Activated CD8-positive, alpha-beta memory T cell treated with anti-CD3 and anti-CD28 coated beads, Interleukin-2, amount 50 U/mL, for 4 hours (primary cell): ENCODE measurements at places on chromosomes 1 and 21.

DNA sequence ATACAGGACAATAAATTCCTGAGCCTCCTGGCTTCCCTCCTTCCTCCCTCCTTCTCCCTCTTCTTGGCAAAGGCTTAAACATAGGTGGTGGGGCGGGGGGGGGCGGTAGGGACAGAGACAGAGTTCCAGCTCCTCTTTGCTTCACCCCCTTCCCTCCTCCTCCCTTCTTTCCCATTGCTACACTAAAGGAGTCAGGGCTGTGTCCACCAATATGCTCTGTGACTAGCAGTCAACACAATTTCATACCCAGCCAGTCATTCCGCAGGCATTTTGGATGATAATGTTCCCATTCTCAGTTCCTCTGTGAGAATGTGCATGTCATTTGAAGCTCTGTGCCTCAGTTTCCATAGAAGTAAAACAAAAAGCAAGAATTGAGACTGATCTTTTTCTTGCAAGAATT, 1.7 kb downstream of the LMOD1 start:
- DNase-seq: no peak

GRCh38 chr1:27487966-27488884, 1.7 kb downstream of the WASF2 start:
- no peak for DNase-seq

- no peak for DNase-seq
Measured at GRCh38 chr1:228988664-228989063, 253.4 kb downstream of the RHOU start.

- DNase-seq: no peak
Measured at GRCh38 chr1:172832006-172832725, 173.3 kb downstream of the FASLG start.

DNA sequence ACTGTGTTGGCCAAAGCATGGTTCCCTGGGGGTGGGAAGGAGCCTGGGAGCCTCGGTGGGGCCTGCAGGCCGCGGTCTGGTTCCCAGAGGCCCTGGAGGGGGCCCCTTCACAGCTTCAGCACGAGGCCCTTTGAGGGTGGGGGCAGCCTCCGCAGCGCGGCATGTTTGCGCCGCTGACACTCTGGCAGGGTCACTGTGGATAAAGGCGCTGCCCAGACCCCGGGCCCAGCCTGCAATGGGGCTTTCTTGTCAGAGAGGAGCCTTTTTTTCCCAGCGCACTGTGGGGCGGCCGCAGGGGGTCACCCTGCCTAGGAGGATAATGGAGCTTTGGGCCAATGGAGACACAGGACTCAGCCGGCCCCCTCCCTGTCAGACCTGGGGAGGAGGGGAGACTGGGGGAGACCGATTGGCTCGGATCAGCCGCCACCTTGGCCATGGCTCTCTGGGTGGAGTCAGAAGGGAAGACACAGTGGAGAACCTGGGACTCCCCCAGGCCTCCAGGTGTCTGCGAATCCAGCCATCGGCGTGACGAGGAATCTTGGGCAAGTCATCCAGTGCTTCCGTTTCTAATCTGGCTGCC, 26.0 kb downstream of the EPHB2 start:
- DNase-seq: no peak

GRCh38 chr1:232521660-232522059, 108.3 kb downstream of the SIPA1L2 start:
- DNase-seq: no peak

- DNase-seq: no peak
Measured at GRCh38 chr1:117653732-117654492, 48.1 kb downstream of the TENT5C start.

GRCh38 chr1:235006132-235006721, 122.4 kb downstream of the TOMM20 start:
- no peak for DNase-seq

DNA sequence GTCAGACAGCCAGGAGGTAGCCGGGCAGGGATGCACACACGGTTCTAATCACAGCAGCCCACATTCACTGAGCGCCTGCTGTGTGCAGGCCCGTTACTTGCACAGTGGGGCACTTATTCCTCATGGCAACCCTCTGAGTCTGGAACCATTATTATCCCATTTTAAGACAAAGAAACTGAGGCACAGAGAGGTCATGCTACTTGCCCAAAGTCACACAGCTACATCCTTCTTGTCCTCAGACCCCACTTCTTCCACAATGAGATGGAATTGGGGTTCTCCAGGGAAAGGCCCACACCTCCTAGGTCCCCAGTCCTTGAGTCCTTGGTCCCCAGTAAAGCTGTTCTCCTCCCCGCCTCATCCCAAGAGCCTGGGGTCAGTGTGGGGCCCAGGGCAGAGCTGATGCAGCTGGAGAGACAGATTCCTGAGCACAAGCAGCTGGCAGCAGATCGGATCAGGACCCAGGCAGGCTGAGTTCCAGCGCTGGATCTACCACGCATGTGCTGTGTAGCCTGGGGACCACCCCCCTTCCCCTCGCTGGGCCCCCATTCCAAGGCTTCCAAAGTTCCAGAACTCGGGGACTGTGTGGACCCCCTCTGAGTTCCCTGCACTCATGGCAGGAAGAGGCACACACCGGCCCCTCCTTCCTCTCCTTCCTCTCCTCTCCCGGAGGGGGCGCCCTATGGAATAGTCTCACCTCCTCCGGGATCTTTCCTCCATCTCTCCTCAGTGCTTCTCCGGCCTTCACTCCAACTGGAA, 393.4 kb downstream of the MATN1 start:
- no peak for DNase-seq

DNA sequence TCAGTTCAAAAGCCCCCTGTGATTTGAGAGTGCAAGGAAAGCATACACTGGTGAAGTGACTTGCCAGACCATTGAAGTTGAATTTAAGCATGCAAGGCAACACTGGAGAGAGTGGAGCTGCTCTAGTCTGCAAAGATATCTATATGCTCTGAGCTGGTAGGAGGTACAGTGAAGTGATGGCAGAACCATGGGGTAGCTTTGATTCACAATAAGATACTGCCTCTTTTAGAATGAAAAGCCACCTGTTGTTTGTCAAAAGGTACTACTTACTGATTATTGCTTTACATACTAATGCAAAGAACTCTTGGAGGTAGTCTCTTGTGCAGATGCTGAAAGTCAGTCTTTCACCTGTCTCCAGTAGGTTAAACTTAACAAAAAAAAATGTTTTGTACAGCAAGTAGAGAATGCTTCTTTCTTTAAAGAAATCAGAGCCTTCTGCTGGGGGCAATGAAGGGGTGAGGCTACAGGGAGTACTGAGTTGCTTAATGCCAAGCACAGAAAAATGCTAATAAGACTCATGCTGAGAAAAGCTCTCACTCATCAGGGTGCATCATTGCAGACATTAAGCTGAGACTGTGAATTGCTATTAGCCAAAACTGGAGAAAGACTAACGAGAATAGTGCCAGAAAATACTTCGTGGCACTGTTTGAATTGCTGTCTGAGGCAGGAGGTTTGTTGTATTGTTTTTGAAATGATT, 1150.5 kb upstream of the TMPRSS15 start:
- no peak for DNase-seq

DNA sequence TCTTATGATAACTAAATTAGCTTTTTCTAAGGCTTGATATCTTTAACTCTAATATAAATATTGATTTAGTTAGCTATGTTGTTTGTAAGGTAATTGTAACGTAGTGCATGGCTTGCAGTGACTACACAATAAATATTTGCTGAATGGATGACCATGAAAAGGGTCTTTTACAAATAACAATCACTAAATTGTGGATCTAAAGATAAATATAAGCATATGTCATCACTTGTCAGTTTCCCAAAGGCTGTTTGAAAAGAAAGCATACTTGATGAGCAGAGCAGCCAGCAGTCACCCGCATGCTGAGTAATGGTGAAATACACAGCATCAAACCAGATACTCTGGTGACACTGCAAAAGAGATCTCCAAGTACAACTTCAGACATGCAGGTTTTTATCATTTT, 92.5 kb upstream of the FMN2 start:
- DNase-seq: no peak

DNA sequence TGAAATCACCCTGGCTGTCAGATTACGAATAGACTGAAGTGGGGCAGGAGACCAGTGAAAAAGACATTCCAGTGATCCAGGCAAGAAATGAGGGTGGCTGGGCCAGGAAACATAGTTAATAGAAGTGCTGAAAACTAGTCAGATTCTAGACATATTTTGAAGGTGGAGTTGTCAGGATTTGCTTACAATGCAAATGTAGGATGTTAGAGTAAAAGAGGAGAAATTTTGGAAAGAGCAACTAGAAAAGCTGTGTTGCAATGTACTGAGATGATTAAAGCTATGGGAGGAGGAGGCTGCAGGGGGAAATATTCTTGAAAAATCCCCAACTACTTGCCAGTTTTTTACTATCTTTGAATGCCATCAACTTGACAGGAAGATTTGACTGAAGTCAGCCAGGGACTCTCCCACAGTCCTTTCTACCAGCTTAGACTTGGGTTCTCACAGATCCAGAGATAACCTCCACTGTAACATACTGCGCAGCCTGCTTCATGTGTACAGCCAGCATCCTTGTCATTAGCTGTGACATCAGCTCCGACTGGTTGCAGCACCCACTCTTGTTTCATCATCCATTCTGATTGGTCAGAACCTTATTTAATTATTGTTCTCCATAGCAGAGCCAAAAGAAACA, 109.7 kb downstream of the TSEN15 start:
- DNase-seq: no peak

- no peak for DNase-seq
Measured at GRCh38 chr21:16568661-16569060, 838.9 kb downstream of the USP25 start.

DNA sequence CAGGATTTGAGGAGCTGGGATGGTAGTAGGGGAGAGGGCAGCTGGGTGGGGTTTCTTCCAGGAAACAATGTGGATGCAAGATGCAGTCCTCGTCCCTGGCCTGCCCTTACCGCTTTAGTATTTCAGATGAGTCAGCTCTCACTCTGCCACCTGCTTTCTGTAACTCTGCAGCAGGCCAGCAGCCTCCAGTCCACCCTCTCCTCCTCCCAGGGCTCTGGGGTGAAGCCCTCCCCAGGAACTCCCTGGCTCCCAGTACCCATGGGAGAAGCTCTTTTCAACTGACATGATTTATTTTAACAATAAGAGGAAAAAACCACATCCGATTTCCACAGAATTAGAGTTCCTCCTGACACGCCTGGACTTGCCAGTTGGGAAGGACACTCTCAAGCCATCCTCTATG, 39.0 kb upstream of the IL20 start:
- DNase-seq: no peak

DNA sequence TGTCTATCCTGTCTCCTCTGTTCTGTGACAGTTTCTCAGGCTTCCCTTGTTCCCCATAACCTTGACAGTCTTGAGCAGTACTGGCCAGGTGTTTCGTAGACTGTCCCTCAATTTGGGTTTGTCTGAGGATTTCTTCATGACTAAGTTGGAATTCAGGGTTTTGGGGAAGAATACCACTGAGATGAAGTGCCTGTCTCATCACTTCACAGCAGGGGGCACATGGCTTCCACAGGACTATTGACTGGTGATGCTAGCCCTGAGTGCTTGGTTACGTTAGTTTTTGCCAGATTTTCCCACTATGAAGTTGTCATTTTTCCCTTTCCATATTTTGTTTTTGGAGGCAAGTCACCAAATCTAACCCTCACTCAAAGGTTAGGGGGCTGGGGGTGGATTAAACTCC, 45.7 kb downstream of the CDCP2 start:
- no peak for DNase-seq
